D341Med (cell line): ENCODE measurements at places on chromosomes 7 and 10.

DNA sequence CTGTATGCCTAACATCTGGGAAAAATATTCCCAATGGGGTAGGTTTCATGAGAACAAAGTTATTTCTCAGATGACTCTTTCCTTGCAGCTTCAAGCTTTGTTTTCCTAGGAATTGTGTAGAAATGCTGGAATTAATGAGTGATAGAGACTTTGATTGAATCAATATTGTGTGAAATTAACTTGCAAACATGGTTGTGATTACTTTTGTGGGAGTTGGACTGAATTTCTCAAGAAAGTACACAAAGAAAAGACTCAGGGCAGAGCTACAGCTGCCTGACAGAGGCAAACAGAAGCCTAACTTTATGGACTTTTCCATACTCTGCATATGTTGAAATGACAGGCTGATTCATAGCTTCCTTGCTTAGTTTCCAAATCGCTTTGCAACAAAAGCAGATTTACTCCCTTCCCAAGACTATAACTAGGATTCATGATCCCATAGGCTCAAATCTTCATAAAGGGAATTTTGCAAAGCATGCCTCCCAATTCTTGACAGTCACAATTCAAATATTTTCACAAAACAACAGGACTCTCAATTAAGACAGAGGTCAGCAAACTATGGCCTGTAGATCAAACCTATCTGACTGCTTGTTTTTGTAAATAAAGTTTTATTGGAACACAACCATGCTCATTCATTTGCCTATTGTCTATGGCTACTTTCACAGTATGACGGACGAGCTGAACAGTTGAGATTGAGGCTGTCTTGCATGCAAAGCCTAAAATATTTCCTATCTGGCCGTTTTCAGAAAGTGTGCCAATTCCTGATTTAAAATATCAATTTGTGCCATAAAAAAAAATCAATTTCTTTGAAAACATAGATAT, 27.6 kb downstream of the NRP1 start:
- no peak for DNase-seq

- DNase-seq, result no peak
Observed at GRCh38 chr10:12796401-12797160, 204.9 kb downstream of the CCDC3 start.

GRCh38 chr10:48284002-48284546, 9.6 kb upstream of the FRMPD2 start:
- peak; percentile 11 for DNase-seq

DNA sequence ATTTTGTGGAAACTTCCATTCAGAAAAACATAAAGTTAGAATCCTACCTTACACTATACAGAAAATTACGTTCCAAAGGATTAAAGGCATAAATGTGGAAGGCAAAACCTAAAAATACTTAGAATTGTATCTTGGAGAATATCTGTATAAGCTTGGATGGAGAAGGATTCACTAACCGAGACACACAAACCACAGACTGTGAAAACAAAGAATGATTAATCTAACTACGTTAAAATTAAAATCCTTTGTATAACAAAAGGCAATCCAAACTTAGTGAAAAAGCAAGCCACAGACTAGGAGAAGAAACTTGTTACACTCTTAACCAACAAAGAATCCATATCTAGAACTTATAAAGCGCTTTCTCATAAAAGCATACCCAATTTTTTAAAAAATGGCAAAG, 678.8 kb downstream of the INHBA start:
- no peak for DNase-seq

GRCh38 chr10:45432700-45433472, 58.9 kb downstream of the ALOX5 start:
- DNase-seq, result peak; percentile 22

GRCh38 chr10:35232527-35232926, 103.8 kb upstream of the CCNY start:
- no peak for DNase-seq

DNA sequence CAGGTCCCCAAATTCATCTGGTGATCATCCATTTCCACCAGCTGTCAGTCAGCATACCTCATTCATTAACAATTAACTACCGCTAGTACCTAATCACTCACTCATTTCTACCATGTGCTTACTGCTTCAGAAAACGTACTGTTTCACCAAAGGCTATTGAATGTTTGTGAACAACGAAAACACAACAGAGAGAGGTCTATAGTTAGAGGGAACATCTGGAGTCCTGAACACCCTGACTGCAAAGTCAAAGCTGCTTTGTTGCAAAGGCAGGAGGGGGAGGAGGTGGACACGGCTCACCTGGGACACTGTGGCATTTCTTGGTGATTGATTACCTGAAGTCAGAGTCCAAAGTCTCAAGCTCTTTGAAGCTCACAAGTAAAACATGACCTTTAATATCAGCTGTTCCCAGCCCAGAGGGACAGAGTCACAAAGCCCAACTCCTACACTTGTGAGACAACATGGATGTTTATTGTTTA, 342.3 kb upstream of the ADARB2 start:
- DNase-seq, result no peak

GRCh38 chr7:20562461-20562860, 53.0 kb upstream of the ABCB5 start:
- no peak for DNase-seq

GRCh38 chr10:103280506-103280905, 3.6 kb downstream of the INA start:
- DNase-seq, result no peak

- DNase-seq, result no peak
Observed at GRCh38 chr10:131853610-131853964, 47.2 kb upstream of the PPP2R2D start.

DNA sequence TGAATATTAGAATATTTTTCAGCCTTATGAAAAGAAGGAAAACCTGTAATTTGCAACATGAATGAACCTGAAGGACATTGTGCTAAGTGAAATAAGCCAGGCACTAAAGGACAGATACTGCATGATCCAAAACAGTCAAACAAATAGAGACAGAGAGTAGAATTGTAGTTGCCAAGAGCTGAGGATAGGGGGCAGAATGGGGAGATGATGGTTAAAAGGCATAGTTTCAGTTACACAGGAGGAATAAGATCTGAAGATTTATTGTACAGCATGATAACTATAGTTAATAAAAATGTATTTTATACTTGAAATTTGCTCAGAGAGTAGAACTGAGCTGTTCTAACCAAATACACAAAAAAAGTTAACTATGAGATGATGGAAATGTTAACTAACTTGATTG, 149.0 kb upstream of the TMEM106B start:
- DNase-seq, result peak; percentile 20

GRCh38 chr7:120404042-120404441, 131.1 kb downstream of the KCND2 start:
- DNase-seq, result no peak

GRCh38 chr10:7302930-7303557, 107.8 kb downstream of the SFMBT2 start:
- no peak for DNase-seq

DNA sequence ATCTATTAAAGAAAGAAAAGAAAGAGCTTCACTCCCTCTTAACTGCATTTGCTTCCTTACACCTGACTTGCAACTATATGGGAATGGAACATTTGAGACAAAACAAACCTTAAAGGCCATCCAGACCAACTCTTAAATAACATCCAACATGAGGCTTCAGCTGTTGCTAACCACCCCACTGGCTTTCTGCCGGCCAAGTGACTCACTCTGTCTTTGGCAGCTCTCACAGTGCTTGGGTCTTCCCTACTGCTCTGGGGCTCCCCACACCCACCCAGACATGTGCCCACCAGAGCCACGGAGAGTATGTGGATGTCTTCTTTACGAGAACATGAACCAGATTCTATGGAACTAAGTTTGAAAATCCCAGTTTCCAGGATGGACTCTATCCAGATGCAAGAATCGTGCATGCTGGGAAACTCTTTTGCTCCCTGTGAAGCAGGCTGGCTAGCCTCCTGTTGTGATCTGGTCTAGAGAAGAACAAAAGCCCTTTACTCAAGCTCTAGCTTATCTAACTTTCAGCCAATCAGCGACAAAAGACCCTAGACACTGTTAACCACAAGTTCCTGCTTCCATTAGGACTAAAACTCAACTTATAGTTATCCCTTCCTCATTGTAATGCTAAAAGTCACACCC, 245.7 kb downstream of the TCERG1L start:
- DNase-seq, result no peak

- peak; percentile 85 for DNase-seq
Observed at GRCh38 chr7:28272461-28272877, 91.9 kb upstream of the JAZF1 start.

DNA sequence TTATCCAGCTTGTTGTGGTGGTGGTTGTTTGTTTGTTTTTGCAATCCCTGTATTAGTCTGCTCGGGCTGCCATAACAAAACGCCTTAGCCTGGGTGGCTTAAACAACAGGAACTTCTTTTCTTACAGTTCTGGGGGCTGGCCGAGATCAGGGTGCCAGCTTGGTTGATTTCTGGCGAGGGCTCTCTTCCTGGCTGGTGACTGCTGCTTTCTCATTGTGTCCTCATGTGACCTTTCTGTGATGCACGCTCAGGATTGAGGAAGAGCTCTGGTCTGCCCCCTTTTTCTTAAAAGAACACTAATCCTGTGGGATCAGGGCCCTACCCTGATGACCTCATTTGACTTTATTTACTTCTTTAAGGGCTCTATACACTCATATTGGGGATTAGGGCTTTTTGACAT, 107.1 kb upstream of the NRP1 start:
- DNase-seq, result no peak

DNA sequence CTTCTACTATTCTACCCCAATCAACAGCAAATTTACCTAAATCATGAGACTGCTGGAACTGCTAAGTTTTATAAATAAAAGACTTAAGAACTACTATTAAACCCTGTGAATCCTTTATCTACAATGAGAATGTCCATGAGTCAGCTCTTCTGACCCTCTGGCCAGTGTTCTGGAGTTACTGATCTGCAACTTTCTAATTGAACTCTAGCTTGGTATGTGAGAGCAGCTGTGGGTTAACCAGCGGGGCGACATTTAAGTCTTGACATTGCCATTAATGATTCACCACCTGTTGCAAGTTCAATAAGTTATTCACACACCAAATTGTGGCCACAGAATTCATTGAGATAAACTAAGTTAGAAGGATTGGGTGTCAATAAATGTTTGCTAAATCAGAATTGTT, 359.8 kb downstream of the PCDH15 start:
- DNase-seq, result no peak

DNA sequence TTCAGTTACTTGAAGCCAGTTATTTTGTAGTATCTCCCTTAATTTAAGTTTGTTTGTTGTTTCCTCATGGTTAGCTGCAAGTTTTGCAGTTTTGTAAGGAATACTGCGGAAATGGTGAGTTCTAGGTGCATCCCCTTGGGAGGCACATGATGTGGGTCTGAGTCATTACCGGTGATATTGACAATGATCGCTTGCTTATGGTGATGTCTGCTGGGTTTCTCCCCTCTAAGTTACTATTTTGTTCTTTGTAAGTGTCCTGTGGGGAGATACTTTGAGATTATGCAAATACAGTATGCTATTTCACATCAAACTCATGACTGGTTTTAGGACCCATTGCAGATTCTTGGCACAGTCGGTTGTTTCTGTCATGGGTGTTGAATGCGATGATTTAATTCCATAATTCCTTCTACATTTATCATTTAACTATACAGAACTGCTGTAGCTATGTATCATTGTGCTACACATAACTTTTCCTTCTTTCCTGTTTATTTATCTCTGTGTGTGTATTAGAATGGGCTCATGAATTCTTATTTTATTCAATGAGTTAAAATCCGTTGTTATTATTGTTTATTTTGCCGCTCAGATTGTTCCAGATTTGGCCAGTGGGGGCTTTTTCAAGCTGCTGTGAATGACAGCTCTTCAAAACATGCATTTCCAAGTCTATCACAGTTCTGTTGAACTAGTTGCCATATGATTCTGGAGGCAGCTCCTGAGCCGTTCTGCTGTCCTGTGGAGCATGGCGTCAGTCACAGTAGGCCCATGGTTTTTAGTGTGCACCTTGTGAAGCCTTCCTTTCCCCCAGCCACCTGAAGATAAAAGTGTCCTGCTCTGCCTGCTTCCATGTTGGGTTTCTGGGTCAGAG, 18.4 kb downstream of the TSPAN14 start:
- DNase-seq, result no peak

GRCh38 chr10:53009961-53010907, 237.7 kb upstream of the MBL2 start:
- DNase-seq, result no peak

DNA sequence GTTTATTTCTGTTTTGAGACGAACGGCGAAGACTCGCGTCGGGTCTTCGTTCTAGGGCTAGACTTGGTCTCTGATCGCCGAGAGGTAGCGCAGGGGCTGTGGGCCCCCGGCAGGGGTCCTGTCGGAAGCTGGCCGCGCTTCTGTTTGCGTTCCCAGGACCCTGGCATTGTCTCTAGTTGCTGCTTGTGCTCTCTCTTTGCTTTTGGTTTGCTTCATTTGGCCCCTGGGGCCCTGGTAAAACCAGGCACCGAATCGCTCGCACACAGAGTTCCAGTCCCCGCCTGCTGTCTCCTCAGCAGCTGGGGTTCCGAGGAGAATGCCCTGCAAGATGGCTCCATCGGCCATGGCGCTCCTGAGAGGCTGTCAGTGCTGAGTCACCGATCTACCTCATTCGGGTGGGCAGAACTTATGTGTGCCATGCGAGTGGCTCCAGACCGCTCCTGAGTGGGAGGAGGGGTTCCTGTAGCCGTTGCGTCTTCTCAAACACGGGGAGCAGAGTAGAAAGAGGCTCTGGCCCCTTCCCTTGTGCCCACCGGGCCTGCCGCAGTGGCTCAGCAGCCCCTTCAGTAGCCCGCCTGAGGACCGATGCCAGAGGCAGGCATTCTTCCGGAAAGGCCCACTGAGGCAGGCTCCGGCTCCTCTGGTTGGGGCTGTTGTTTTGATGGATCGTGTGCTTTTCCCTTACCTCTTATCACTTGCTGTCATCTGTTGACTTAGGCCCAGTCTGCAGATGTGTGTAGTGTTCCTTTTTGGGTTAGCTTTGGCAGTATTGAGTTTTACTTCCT, 826 bp downstream of the CHPF2 start:
- no peak for DNase-seq

DNA sequence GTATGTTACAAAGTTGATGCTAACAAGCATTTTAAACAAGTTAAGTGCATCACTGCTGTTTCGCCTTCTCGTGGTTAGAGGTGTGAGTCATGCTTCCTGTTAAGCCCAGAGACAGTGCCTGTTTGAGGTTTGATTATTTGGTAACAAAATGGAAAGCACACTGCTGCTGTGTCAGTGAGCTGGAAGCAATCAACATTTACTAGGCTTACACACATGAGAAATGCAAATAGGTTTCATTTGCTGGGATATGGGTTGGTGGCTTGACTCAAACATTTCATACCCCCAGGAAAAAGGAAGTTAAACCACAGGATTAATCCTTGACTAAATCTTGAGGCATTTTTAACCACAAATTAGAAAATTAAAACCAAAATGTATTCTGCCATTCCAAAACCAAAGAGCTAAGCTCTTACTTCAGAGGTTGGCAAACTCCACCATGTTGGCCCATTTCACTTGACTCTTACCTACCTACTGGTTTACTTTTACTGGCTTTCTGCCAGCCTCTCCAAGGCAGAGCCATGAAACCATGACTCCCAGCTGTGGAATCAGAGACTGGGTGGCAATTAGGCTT, 139.2 kb downstream of the ETV1 start:
- DNase-seq, result no peak
